ENCODE measurements at places on chromosomes 16 and 17.

DNA sequence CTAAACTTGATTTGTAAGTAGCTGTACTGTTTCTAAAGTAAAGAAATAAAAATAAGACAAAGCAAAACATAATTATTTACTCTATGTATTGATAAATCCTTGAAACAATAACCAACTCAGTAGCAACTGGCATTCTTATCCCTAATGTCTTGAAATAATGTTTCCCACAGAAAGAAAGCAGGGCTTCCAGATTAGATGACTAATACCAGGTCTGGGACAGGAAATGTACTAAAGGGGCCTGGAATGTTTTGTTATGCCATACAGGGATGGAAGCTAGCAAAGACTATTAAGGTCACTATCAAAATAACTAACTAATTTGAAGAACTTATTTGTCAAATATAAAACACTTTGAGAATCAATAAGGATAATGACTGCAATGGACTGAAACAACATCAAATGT, 82.1 kb downstream of the CFDP1 start:
- DNase-seq: no peak

GRCh38 chr17:38674014-38674748, 576 bp downstream of the EPOP start:
- DNase-seq: no peak

DNA sequence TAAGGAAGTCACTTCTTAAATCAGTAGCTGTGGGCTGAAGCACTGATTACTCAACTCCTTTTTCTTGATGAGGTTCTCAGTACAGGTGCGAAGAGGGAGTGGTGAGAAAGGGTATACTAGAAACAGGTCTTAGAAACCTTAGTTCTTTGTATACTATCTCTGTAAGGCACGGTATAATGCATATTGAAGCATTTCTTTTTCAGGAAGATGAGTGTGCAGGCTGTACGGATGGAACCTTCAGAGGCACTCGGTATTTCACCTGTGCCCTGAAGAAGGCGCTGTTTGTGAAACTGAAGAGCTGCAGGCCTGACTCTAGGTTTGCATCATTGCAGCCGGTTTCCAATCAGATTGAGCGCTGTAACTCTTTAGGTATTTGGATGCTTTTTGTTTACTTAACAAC, 39.2 kb downstream of the CYLD start:
- no peak for DNase-seq

DNA sequence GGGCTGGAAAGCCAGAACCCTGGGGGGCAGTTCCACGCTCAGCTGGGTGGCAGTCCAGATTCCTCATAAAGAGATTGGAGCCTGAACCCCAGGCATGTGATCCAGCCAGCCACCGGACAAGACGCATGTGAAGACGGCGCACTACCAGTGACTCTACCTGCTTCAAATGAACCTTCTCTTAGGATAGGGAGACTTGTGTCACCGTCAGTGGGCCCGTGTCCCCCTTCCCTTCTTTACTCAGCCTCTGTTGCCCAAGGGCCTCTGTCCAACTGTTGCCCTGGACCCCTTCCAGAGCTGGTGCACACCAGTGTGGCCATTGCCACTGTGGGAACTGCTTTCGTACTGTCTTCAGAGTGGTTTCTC, 18.2 kb downstream of the CLUAP1 start:
- no peak for DNase-seq

GRCh38 chr17:31310886-31311285, 3.0 kb downstream of the EVI2B start:
- DNase-seq: peak; percentile 24

- no peak for DNase-seq
Measured at GRCh38 chr16:65327346-65327745, 205.5 kb upstream of the CDH11 start.
